ENCODE measurements at places on chromosomes 7 and 10. TPM values are rescaled to one million over a fixed set of nuclear protein-coding genes. Genes with fewer than 3 reads are reported as not detected.

- DNase-seq, result peak; percentile 34
Measured at GRCh38 chr10:101207026-101207425, 22.2 kb downstream of the LBX1 start.

DNA sequence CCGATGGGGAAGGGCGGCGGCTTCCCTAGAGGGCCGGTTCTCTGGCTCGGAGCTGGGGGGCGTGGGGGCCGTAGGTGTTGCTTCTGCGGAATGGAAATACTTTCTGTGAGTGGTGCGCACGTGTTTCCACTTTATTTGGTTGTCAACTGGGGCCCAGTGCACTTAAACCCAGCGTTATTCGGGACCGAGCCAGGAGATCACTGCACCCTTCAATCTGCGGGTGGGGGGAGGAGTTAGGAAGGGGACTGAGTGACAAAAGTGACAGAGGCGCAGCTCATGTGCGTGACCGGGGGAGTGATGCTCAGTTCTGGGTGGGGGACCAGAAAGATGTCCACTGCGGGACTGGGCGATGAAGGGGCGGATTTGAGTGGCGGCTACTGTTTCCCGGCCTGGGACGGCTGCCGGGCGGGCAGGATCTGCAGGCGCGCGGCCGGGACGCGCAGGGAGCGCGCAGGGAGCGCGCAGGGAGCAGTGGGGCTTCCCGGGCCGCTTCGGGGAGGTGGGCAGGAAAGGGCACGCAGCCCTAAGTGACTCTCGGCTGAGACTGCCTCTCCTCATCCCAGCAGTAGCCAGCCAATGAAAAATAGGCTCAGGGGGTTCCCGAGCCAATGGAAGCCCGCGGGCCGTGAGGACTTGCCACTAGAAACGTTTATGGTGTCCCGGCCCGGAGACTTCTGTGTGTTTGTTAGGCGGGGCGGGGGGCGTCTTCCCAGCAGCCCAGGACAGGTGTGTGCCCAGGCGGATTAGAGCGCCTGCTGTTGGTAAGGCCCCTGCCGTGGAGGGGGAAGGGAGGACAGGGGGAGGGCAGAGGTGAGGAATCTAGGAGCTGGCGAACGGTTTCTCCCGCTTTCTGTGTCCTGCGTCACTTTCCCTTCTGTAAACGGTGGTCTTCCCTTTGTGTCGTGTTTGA lies 54.3 kb upstream of the KDM7A start:
- DNase-seq, result peak; percentile 57

The HMX2 gene
- not detected for total RNA-seq

The NRG3 gene
- 0.80 TPM for total RNA-seq

The AKR1D1 gene
- total RNA-seq, result 247 TPM

The SLC26A5 gene
- total RNA-seq, result 0.25 TPM
